ENCODE measurements at places on chromosomes 16 and 17. TPM values are rescaled to one million over a fixed set of nuclear protein-coding genes. Genes with fewer than 3 reads are reported as not detected.

GRCh38 chr16:86414991-86415740 lies 95.2 kb upstream of the FOXF1 start:
- no peak for DNase-seq

GRCh38 chr17:28702026-28702751 lies 9.5 kb downstream of the PROCA1 start:
- no peak for DNase-seq

Gene RPH3AL
- 4.3 TPM for polyA plus RNA-seq

DNA sequence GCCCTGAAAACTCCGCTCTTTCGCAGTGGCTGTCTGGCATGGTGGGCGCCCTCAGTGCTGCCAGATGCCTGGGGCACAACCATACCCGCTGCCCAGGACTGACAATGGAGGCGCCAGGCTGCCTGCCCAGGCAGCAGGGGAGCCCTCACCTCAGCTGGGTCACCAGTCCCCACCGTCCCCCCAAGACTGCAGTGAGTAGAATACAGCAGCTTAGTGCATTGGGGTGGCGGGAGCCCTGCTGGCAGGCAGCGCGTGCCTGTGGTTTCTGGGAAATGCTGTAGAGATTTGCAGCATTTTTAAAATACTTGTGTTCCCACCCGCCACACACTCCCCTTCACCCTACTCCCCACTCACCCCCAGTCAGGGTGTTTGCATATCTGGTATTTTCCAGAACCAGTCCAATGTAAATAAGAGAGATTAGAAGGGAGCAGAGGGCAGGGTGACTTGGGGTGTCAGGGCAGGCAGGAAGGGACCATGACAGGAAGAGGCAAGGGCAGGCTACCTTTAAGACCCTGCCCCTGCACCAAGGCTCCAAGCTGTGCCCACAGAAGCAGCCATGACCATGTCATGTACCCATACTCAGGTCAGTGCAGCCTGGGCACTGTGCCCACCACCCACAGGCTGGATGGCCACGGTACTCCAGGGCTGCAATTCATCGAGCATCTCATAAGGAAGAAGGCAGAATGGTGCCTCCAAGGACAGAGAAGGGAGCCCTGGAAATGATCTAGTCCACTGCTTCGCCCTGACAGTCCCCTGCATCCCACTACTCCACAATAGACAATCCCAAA lies 21.5 kb downstream of the MYO18A start:
- DNase-seq: no peak

DNA sequence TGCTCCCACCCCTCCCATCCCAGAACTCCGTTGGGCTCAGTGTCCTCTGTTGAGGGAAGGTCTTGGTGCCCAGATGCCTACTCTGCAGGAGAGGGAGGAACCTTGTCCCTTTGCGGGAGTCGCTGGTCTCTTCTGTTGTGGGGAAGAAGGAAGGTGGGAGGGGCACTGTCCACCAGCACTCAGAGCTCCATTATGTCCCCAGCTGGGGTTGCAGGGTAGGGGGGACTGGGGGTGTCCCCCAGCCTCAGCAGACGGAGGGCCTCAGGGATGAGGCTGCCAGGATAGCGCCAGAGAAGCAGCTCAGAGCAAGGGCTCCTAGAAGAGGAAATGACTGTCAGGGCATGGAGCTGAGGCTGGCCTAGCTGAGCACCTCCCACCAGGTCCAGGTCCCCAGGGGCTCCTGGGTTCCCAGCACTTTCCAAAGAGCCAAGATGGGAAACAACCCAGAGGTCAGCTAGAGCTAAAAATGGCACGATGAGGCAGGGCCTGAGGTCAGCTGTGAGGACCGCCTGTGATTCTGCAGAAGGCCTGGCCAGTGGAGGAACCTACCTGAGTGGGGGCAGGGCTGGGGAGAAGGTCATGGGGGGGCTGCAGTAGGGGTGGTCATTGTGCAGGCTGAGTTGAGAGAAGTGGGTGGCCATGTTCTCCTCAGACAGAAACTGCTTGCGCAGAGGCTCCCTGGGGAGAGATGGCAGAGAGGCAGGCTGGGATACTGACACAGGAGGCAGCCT lies 893 bp downstream of the HCFC1R1 start:
- no peak for DNase-seq

GRCh38 chr17:49357516-49357915 lies 4.5 kb downstream of the ZNF652 start:
- DNase-seq: no peak
